ENCODE measurements at places on chromosomes 16 and 17. TPM values are rescaled to one million over a fixed set of nuclear protein-coding genes. Genes with fewer than 3 reads are reported as not detected.
A peak's percentile ranks its signal among the peaks of the same experiment; 100 is the strongest.

DNA sequence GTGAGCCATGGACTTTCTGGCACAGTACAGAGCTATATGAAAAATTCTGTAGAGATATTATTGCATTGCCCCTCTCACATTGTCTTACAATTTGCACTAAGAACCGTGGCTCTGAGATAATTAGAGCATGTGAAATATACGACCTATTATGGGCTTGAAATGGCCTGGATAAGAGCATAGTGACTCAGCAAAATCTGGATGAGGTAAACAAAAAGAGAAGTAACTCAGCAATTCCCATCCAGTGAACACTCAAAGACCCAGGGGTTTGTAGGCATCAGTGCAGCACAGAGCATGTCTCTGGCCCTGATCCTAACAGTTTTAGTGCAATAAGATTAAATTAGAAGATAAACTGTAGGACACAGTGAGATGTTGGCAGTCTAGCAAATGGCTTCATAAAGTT, 317.2 kb upstream of the MYOCD start:
- no peak overlapping the region for H3K4me3 ChIP-seq
- no peak overlapping the region for H3K27ac ChIP-seq
- H3K36me3 ChIP-seq: no peaks in the 10 kb centered on the region
- no peaks in the 10 kb centered on the region for H3K4me1 ChIP-seq

DNA sequence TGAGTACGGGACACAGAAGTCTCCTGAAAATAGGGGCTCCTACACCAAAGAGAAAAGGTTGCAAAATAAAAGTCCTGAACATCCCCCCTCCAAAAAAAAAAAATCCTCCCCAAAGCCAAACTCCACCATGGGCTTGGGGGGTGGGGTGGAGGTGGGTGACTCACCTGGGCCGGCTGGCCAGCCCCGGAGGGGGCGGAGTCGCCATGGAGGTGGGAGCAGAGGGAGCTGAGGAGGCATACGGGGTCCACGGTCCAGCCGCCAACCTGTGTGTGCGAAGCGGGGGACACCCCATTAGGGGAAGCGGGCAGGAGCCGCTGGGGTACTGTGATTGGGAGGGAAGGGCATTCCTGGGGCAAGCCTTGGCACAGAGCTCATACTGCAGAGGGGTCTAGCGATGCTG, 31.0 kb downstream of the SRCIN1 start:
- H3K36me3 ChIP-seq: no peaks in the 10 kb centered on the region
- no peak overlapping the region for H3K4me3 ChIP-seq
- no peak for DNase-seq
- peaks cover 21% of the 10 kb centered on the region for H3K4me1 ChIP-seq
- peaks cover 74% of the 10 kb centered on the region for H3K27me3 ChIP-seq

- no peaks in the 10 kb centered on the region for H3K27me3 ChIP-seq
Measured at GRCh38 chr17:78707016-78707415, 75.1 kb downstream of the CYTH1 start.

DNA sequence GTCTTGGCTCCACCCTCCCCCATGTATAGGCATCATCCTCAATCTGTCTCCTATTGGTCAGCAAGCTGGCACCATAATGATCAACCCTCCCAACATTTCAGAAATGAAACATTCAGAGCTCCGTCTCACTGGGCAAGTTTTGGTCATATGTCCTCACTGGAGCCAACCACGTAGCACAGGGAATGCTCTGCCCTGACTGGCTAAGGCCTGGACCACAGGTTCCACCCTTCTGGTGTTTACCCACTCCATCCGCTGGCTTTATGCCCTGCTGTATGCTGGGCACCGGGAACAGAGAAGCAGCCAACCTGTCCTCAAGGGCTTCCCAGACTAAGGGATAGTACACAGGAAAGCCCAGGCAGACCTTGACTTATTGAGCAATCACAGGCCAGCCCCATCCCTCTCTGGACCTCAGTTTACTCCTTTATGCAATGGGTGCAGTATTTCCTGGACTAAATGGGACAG, 20.5 kb downstream of the MYO15A start:
- peaks cover 3% of the 10 kb centered on the region for H3K27me3 ChIP-seq
- H3K27ac ChIP-seq: no peak overlapping the region
- no peak overlapping the region for H3K4me3 ChIP-seq
- H3K4me1 ChIP-seq: no peaks in the 10 kb centered on the region
- no peaks in the 10 kb centered on the region for H3K36me3 ChIP-seq
- DNase-seq: no peak

GRCh38 chr16:78816499-78817195, 717.2 kb downstream of the WWOX start:
- no peak for DNase-seq
- H3K4me1 ChIP-seq: no peaks in the 10 kb centered on the region
- H3K27ac ChIP-seq: no peak overlapping the region
- no peak overlapping the region for H3K4me3 ChIP-seq

- H3K4me1 ChIP-seq: peaks cover 12% of the 10 kb centered on the region
- H3K27ac ChIP-seq: no peak overlapping the region
- H3K27me3 ChIP-seq: no peaks in the 10 kb centered on the region
- DNase-seq: no peak
Measured at GRCh38 chr16:27205423-27206065, 2.2 kb downstream of the KDM8 start.

DNA sequence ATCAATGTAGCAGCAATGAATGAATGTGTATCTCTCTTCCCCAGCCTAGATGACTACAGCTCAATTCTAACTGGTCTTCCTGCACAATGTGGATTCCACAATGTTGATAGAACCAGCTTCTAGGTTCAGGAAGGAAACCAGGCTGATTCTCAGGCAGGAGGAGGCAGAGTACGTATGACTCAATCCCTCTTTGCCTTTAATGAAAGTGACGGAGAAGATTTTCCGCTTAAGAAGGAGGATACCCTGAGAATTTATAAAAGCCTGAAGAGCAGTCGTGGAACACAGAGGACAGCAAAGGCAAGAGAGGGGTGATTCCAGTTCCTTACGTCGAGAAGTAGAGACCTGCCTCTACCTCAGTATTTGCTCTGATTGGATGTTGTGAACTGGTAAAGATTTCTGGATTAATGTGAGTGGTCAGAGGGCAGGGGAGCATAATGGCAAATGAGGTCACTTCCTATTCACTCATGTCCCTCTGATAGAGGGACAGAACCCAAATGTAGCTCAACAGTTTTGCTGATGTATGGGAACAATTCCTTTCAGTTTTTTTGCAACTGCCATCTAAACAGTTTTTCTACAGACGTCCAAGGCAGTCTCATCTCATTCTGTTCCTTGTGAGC, 15.0 kb upstream of the SLC16A11 start:
- no peak overlapping the region for H3K27ac ChIP-seq
- DNase-seq: no peak
- no peaks in the 10 kb centered on the region for H3K36me3 ChIP-seq
- peaks cover 28% of the 10 kb centered on the region for H3K4me1 ChIP-seq

GRCh38 chr17:75340631-75341030, 51.4 kb upstream of the SLC25A19 start:
- no peak for DNase-seq
- H3K27me3 ChIP-seq: no peaks in the 10 kb centered on the region
- H3K4me1 ChIP-seq: peaks cover 8% of the 10 kb centered on the region
- H3K4me3 ChIP-seq: no peak overlapping the region
- H3K27ac ChIP-seq: no peak overlapping the region

GRCh38 chr17:4777969-4778760, 6.5 kb downstream of the TM4SF5 start:
- no peaks in the 10 kb centered on the region for H3K4me1 ChIP-seq
- H3K27ac ChIP-seq: no peak overlapping the region
- H3K36me3 ChIP-seq: no peaks in the 10 kb centered on the region
- DNase-seq: no peak
- H3K27me3 ChIP-seq: peaks cover 20% of the 10 kb centered on the region

GRCh38 chr17:48593840-48594537, 410 bp upstream of the HOXB5 start:
- H3K36me3 ChIP-seq: no peaks in the 10 kb centered on the region
- H3K4me3 ChIP-seq: peak overlapping the region; percentile 67
- peaks cover 17% of the 10 kb centered on the region for H3K4me1 ChIP-seq
- H3K27ac ChIP-seq: no peak overlapping the region

DNA sequence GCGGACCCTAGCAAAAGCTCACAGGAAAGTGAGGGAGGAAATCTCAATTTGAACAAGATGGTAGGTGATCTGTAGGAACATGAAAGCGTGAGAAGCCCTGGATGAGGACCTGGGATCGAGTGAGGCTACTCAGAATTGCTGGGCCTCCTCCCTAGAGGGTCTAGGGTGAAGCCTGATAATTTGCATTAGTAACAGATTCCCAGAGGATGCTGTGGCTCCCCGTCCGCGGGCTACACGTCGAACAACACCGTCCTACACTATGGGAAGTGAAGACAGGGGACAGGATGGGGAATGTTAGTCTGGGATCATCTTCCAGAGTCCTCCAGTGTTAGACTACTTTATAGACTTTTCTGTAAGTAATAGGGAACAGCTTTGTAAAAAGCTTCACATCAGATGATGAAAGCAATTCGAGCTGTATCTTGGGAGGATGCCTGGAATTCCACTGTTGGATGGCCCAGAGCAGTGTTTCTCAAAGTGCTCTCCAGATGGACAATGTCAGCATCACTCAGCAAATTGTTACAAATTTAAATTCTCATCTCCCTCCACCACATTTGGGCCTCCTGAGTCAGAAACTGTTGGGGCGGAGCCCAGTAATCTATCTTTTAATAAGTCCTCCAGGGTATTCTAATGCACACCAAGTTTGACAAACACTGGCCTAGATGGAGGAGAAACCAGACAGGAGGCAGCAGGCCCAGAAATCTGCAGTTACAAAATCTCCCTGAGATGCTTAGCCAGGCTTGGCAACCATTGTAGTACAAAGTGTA, 6.5 kb downstream of the FNDC8 start:
- DNase-seq: no peak
- no peak overlapping the region for H3K4me3 ChIP-seq
- H3K4me1 ChIP-seq: no peaks in the 10 kb centered on the region
- H3K27ac ChIP-seq: no peak overlapping the region
- H3K27me3 ChIP-seq: no peaks in the 10 kb centered on the region
- peaks cover 19% of the 10 kb centered on the region for H3K36me3 ChIP-seq

DNA sequence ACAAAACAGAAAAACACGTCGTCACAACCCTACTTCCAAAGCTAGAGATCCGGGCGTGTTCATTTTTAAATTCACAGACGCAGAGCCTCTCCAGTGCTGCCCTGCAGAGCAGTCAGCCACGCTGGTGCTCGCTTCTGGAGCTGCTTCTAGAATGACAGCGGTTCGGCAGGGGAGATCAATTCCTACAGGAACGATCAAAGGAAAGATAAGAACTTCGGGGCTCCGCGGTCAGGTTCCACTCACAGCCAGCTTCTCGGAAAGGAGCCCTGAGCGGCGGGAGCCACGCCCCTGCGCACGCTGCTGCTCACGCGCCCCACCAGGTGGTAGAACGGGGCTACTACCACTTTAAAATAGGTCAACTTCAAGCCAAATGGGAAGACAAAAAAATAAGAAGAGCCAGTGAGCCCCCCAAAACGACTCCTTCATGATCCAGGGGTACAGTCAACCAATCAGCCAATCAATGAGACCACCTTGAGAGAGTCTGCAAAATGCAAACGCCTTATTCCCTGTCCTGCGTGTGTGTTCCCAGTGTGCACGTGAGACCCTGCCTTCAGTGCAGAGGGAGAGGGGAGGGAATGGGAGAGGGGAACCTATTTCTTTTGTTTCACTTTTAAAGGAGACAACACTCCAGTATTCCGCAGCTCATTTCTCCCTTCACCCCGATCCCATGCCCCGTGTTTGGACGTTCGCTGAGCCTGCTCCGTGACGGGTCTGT, 209.7 kb downstream of the RBFOX3 start:
- peaks cover 4% of the 10 kb centered on the region for H3K4me1 ChIP-seq
- DNase-seq: no peak
- H3K27me3 ChIP-seq: peaks cover 52% of the 10 kb centered on the region
- H3K27ac ChIP-seq: no peak overlapping the region
- peak overlapping the region; percentile 54 for H3K4me3 ChIP-seq
- H3K36me3 ChIP-seq: no peaks in the 10 kb centered on the region

GRCh38 chr17:9837551-9838471, 12.1 kb downstream of the GLP2R start:
- no peak for DNase-seq
- no peak overlapping the region for H3K4me3 ChIP-seq
- no peak overlapping the region for H3K27ac ChIP-seq
- no peaks in the 10 kb centered on the region for H3K27me3 ChIP-seq

DNA sequence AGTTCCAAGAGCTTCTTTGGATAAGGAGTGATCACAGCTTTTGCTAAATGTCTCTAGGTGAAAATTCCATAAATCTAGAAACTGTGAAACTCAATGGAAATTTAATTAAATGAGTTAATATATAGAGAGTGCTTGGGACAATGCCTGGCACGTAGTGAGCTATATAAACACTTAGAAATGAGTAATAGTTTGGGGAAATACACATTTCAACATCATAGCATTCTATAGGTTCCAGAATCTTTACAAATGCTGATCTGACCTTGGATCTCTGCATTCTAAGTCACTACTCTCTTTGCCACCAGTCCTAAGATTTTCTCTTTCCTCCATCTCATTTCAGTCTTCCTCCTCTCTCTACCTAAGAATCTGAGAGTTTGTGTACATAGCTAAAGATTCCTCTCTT, 175.6 kb downstream of the SOX9 start:
- peaks cover 20% of the 10 kb centered on the region for H3K27me3 ChIP-seq
- H3K4me1 ChIP-seq: peaks cover 23% of the 10 kb centered on the region
- H3K36me3 ChIP-seq: no peaks in the 10 kb centered on the region
- H3K4me3 ChIP-seq: no peak overlapping the region
- DNase-seq: no peak

DNA sequence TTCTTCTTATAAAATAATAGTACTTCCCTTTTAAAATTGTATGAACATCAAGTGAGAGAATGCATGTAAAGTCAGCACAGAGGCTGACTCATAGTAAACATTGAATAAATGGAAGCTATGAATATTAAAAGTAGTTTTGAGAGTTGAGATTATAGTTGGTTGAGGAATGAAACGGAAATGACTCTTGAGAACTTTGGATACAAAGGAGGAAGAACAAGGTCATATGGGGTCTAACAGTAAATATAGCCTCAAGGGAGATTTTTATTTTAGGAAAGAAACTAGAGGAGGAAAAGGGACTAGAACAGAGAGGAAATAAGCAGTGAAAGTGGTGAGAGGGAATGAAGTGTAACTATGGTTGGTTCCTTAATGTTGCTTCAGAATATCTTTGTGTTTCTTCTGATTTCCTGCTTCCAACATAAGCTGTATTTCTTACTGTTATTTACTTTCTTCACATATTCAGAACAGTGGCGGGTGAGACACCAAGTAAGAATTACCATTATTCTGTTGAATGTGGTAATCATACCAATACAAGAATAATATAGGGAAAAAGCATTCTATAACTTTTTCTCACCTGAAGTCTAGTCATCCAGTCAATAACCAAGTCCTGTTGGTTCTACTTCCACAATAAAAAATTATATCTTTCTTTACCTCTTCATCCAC, 165.1 kb downstream of the CHD9 start:
- peaks cover 2% of the 10 kb centered on the region for H3K36me3 ChIP-seq
- H3K27me3 ChIP-seq: no peaks in the 10 kb centered on the region
- DNase-seq: no peak
- peaks cover 16% of the 10 kb centered on the region for H3K4me1 ChIP-seq
- H3K27ac ChIP-seq: peak overlapping the region; percentile 54

- H3K27me3 ChIP-seq: no peaks in the 10 kb centered on the region
- H3K4me1 ChIP-seq: peaks cover 13% of the 10 kb centered on the region
- H3K27ac ChIP-seq: no peak overlapping the region
- H3K36me3 ChIP-seq: no peaks in the 10 kb centered on the region
Measured at GRCh38 chr16:4623593-4623992, 1.0 kb upstream of the MGRN1 start.

The CIITA gene
- 0.05 TPM for polyA plus RNA-seq

The MYH13 gene
- not detected for polyA plus RNA-seq

The JPT1 gene
- polyA plus RNA-seq: 67.5 TPM

The DOC2B gene
- not detected for polyA plus RNA-seq

The PRSS33 gene
- not detected for polyA plus RNA-seq

The MSLN gene
- 8.5 TPM for polyA plus RNA-seq

The PPM1D gene
- polyA plus RNA-seq: 2.6 TPM

The HBA2 gene
- polyA plus RNA-seq: not detected

The ARHGDIG gene
- polyA plus RNA-seq: not detected

The GP2 gene
- polyA plus RNA-seq: not detected

The AXIN2 gene
- polyA plus RNA-seq: 0.19 TPM

Measured in keratinocyte (primary cell).